Retinal pigment epithelial cell (primary cell): ENCODE measurements at places on chromosomes 2 and 18.

DNA sequence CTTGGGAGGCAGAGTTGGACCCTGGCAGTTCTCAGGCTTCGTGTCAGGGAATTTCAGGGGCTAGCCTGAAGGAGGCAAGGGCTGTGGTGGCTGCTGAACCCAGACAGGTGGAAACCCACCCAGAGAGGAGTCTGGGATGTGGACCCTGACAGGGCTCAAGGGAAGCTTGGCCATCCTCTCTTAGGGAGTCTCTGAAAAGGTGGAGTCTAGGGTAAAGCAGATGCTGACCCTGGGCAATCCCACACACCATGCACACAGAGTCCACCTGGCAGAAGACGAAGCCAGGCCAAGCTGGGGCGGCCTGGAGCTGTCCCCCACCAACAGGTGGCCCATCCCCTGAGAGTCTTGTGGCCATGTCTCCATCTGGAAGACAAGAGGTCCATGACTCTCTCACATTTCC, 41.2 kb upstream of the TEX51 start:
- no peak for DNase-seq

- no peak for DNase-seq
Observed at GRCh38 chr2:222805591-222806304, 55.1 kb upstream of the ACSL3 start.

GRCh38 chr2:117856415-117857210, 42.1 kb downstream of the DDX18 start:
- peak; percentile 78 for DNase-seq

- no peak for DNase-seq
Observed at GRCh38 chr18:27062802-27063201, 122.3 kb downstream of the CHST9 start.

DNA sequence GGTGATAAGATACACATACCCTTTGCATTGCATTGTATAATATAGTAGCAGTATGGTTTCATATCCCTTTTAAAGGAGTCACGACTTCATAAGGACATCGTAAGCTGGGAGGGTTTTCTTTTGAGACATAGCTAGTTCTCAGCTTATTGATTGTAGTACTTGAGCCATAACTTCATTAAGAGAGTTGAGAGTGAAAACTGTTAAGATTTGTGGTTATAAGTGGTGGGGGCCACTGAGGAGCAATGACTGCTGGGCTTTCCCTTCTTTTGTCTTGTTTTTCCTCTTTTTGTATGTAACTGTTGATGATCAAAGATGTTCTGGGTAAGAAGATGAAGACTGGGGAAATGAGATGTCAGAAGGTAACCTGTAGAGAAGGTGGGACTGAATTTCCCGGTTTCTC, 11.0 kb downstream of the EIF5B start:
- no peak for DNase-seq

DNA sequence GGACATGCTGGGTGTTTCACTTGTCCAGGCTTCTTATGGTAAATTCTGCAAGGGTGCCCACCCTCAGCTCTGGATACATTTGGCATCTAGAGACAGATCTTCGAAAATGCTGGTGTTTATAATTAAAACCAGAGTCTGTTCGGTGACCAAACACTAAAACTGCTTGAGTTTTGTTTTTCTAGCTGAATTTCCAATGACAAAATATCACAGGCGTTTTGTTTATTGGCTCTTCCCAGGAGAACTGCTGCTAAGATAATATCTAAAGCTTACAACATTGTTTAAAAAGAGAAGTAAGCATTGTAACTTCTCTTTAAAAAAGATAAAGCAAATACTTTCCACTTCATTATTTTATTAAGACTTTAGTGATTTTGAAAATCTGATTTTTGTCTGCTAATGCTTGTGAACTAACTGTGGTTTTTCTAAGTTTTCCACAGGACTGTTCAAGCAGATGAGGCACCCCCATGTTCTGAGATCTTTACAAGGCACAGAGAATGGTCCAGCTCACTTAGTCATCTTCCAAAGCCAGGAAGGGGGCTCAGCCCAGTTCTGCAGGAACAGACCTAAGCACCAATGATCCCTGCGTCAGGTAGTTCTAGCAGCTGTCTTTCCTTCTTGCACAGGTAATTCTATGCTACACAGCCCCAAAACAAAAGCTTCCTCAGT, 94.8 kb upstream of the LTBP1 start:
- DNase-seq, result no peak

- DNase-seq, result no peak
Observed at GRCh38 chr18:13415736-13416135, 197.2 kb downstream of the LDLRAD4 start.

DNA sequence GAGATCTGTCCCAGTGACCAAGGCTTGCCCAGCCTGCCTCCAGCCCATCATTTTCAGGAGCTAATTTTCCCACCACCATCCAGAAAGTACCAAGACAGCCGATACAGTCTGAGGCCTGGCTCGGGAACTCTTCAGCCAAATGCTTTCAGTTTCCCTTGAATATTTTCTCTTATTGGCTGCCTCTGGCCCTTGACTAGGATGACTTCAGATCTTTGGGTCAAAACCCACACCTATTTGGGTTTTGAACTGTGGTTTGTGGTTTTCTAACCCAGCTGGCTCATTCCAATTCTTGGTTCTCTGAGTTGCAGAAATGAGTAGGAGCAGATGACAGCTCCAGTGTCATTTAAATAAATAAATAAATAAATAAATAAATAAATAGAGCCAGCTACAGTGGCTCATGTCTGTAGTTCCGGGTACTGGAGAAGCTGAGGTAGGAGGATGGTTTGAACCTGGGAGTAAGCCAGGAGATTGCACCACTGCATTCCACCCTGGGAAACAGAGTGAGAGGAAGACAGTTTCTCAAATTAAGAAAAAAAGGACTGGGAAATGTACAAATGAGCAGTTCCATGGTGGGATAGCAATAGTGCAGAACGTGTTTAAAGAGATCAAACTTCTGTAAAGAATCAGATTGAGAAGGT, 465.0 kb upstream of the SOX11 start:
- DNase-seq, result no peak

DNA sequence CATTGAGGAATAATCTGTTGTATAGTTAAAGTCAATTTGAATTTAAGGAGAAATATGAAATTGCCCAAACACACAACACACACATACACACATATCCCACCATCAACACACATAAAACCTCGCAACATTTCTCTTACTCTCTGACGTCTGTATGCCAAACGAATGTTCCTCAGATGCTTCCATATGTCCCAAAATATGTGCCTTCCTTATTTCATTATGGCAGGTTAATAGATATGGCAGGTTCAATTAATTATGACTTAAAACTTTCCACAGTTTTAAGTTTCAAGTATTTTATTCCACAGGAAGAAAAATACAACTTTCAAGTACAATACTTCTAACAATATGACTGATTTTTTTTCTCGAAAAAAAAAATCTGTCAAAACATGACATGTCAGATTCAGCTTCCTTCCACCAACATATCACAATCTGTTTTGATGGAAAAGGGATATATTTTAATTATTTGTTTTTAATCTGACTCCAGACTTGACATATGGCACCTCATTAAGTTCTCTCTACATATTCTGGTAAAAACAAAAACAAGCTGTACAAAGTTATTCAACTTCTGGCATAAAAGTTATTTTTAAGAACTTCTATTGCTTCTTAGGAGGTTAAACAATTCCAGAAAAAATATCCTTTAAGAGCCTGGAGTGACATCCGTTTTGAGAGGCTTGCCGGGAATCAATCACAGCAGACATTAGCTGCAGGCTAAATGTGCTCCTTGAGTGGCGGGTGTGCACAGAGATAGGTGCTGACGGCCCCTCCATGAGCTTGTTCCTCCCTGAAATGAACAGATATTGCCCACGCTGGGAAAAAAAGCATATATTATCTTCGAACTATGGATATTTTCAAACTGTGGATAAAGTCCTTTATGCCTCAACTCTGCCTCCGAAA, 812.7 kb downstream of the DCDC2C start:
- DNase-seq, result no peak
